Left renal cortex interstitium (tissue), 4 donors: ENCODE measurements at places on chromosomes 7 and 10. TPM values are rescaled to one million over a fixed set of nuclear protein-coding genes. Genes with fewer than 3 reads are reported as not detected.

Gene LMTK2
- polyA plus RNA-seq: 11.5 TPM

DNA sequence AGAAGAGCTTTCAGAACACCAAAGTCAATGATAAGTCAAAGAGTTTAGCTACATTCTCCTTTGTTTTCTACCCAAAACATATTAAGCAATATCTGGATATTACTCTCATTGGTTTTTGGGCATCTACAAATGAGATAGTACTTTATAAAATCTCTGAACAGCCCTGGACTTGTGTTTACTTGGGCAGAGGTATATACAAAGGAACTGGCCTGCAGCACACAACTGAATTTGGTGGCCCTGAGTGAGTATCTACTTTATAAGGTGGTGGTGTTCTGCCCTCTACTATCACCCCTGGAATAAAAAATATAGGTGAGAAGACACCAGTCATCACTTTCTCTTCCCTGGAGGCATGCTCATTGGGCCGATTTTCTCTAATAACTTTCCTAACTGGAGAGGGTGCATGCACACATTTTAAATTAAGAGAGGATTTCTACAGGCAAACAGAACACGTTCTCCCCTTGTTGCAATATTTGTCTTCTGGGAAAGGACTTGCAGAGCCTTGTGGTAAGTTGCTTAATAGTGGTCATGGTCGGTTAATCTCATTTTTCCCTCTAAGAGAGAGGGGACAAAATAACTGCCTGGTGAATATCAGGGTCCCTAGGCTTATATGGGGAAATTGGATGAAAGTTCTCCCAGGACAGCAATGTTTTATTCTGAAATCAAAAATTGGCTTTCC is 41.1 kb downstream of the OTUD1 start:
- no peak for DNase-seq

DNA sequence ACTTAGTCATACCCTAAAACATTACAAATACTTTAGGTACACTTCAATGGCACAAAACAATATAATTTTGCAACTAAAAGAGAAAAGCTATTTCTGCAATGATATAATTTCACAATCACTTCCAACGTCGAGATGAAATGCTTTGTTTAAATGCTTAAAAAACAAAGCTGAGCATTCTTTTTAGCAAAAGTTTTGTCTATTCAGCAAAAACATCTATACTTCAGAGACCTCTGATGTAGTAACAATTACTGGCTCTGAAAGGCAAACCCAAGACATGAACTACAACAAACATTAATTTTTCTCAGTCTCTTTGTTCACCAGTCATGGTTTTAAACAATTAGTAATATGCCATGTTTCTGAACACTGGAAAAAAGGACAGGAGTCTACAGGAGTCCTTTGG is 16.4 kb downstream of the OAT start:
- no peak for DNase-seq

- DNase-seq: no peak
Measured at GRCh38 chr7:22168129-22168634, 188.8 kb downstream of the RAPGEF5 start.

DNA sequence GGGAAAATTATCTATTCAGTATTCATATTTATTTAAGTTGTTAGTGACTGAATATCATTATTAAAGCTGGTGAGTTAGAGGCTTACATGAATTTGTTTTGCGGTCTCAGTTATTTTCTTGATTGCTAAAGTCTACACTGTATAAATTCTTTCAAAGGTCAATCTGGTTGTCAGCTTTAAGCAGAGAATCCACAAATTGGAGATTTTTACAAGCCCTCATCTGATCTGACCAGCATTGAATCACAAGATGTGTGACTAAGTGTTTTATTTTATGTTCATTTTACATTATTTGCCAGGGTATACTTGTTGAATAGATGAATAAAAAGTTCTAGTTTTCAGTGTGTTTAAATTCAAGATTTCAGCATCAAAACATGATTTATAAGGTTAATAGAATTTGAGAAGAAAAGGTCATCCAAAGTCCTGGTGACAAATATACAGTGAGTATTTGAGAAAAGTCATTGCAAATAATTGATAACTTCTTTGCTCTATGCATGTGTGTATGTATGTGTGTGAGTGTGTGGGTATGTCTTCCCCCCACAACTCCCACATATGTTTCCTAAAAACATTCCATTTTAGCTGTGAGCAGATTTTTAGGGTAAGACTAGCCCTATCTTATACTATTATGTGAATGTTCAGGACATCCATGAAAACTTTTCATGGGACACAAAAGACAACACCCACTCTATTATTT is 4.4 kb downstream of the SEMA3A start:
- no peak for DNase-seq

- no peak for DNase-seq
Measured at GRCh38 chr10:113895018-113895417, 40.6 kb downstream of the NHLRC2 start.

GRCh38 chr7:1693419-1693990 is 23.4 kb downstream of the ELFN1 start:
- DNase-seq: no peak
